NCI-H2081 treated with DMSO at 0.1 percent for 48 hours (cell line): ENCODE measurements at places on chromosomes 3 and 15.

GRCh38 chr15:98151096-98151495, 190.6 kb downstream of the ARRDC4 start:
- DNase-seq: no peak

- DNase-seq: no peak
These were observed 609.9 kb downstream of the RBMS3 start for GRCh38 chr3:29890801-29891200.

DNA sequence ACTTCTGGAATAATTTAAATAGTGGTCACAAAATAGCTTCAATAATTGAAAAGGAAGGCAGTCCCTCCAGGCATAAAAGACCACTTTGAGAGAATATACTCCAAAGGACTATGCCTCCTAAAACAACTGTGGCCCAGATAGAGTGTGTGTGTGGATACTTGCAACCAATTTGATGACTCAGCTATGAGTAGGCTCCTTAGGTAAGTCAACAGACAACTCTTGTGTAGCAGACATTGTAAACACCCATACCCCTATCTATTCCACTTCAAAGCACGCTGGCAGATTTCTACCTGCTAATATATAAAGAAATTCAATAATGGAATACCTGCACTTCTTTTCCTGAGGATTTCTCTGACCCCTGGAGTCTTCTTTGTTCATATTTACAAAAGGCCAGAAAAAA, 254.5 kb downstream of the NEK10 start:
- no peak for DNase-seq

- no peak for DNase-seq
These were observed 47.2 kb upstream of the KPNA4 start for GRCh38 chr3:160612386-160613075.

- no peak for DNase-seq
These were observed 586.2 kb upstream of the NECTIN3 start for GRCh38 chr3:110485389-110485788.

GRCh38 chr3:113097960-113098447, 107.2 kb downstream of the GTPBP8 start:
- no peak for DNase-seq

GRCh38 chr3:38454178-38454883, 641 bp downstream of the ACVR2B start:
- no peak for DNase-seq

DNA sequence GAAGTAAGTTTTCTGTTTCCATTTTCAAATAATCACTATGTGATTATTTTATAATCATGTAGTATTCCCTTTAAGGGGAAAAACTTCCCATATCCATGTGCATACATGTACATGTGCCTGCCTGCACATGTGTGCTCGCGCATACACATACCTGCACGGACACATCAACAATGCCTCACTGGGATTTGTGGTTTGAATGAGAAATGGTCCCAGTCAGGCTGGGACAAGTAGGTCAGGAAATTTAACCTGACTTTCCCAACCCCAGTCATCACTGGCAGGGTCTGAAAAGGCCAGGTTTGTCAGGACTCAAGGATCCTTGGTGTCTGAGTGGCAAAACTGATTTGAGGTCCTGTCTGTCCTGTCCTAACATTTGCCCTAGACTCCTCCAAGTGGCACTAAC, 109.3 kb upstream of the MRPS22 start:
- DNase-seq: no peak

DNA sequence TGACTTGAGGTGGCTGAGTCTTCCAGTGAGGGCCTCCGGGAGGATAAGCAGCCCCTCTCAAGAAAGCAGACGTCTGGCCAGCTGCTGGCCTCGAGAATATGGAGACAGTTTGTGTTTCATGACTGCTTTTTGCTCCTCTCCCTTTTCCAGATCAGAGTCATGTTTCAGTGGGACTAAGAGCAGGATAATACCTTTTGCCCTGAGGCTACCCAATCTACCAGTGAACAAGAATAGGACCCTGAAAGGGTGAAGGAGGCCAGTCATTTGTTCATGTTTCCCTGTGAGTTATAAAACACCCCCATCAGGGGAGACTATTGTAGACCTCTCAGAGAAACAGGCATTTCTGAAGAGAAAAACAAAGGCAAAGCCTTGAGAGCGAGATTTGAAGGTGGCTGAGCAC, 137.4 kb downstream of the RYR3 start:
- DNase-seq: no peak

- no peak for DNase-seq
These were observed 26.3 kb upstream of the MITF start for GRCh38 chr3:69712933-69713332.

DNA sequence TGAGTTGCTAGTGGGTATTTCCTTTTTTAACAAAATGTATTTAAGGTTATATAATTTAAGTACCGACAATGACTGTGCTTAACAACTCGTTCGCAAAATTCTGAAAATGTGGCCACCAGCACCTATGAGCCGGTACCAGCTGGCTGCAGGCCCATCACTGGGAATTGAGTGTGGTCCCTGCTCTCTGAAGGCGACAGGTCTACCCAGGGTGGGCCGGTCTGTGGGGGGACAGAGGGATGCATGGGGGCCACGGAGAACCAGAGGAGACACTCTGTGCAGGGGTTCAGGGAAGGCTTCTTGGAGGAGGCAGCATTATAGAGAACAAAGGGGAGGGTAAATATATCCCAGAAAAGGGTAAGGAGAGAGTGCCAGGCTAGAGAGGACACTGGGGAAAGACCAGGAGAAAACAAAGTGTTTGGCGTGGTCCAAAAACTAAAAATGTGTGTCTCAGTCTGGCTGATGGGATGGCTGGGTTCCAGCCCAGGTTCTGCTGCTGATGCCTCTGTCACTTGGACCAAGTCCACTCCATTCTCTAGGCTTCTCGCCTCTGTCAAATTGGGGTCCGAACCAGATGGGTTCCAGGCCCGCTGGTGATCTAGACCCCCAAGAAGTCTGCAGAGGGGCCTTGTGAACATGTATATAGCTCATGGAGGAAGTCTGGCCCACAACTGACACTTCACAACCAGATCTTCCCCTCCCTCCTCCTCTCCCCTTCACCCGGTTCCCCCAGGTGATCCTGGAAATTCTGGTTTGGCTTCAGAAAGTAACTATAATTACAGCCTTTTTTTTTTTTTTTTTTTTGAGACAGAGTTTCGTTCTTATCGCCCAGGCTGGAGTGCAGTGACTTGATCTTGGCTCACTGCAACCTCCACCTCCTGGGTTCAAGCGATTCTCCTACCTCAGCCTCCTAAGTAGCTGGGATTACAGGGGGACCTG, 10.7 kb upstream of the CYP11A1 start:
- DNase-seq: no peak

GRCh38 chr3:85785766-85786165, 827.0 kb downstream of the CADM2 start:
- DNase-seq: no peak

DNA sequence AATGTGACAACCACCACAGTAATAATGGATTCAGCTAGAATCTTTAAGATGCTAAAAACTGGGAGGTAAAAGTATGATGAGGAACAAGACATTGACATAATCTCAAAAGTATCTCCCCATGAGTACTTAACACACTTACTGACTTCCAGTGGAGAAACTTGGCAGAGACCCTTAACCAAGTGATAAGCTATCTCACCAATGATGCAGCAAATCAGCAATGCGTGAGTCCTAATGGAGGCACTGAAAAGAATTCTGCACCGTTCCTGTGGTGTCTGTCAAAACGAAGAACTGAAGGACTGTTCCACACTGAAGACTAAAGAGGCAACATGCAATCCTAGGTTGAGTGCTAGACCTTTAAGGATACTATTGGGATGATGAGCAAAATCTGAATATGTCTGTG, 67.9 kb upstream of the OCA2 start:
- no peak for DNase-seq

- no peak for DNase-seq
These were observed 33.9 kb downstream of the PIK3CA start for GRCh38 chr3:179181993-179182551.

- no peak for DNase-seq
These were observed 332.5 kb upstream of the TPRG1 start for GRCh38 chr3:188839187-188839695.

GRCh38 chr3:29850641-29851040, 569.8 kb downstream of the RBMS3 start:
- no peak for DNase-seq

DNA sequence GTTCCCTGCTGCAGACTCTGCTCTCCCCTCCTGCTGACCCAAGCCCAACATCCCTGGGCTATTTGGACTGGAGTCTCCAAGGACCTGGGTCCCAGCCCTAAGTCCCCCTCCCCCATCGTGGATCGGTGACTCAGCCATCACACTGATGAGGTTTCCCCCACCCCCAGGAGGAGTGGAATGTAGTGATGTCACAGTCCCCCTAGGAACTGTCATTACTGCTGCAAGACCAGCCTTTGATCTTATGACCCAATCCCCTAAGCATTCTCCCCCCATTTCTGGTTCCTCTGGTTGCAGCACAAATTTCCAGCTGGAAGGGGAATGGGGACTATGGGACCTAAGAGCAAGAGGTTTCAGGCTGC, 63.4 kb upstream of the CSPG4 start:
- DNase-seq: no peak

DNA sequence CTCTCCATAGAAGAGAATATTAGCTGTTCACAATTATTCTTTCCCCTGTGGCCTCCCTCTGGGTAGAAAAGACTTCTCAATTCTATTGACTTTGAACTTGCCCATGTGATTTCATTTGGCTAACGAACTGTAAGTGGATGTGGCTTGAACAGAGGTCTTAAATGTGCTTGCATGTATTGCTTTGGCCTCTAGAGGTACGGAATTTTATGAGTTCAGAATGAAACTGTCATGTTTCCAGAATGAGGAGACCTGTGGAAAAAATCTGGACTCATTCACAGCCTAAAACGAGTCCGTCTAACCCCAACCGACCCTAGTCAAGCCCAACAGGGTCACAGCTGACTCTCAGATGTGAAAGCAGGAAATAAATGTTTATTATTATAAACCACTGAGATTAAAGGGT, 596.7 kb upstream of the UBE2E2 start:
- no peak for DNase-seq
